Activated naive CD4-positive, alpha-beta T cell treated with anti-CD3 and anti-CD28 coated beads, Interleukin-2, amount 10 ng/mL, durations not matched to agents 7 days and 5 days (primary cell): ENCODE measurements at places on chromosomes 5 and 9.

GRCh38 chr9:108469654-108470053, 386.1 kb downstream of the ACTL7B start:
- no peak for DNase-seq
- no peaks in the 10 kb centered on the region for H3K36me3 ChIP-seq
- H3K27me3 ChIP-seq = no peaks in the 10 kb centered on the region
- no peak overlapping the region for H3K4me3 ChIP-seq

- H3K27ac ChIP-seq = no peak overlapping the region
- DNase-seq = no peak
- H3K4me3 ChIP-seq = no peak overlapping the region
- H3K36me3 ChIP-seq = peaks cover 2% of the 10 kb centered on the region
These were observed 17.7 kb upstream of the CARTPT start for GRCh38 chr5:71701407-71701806.

DNA sequence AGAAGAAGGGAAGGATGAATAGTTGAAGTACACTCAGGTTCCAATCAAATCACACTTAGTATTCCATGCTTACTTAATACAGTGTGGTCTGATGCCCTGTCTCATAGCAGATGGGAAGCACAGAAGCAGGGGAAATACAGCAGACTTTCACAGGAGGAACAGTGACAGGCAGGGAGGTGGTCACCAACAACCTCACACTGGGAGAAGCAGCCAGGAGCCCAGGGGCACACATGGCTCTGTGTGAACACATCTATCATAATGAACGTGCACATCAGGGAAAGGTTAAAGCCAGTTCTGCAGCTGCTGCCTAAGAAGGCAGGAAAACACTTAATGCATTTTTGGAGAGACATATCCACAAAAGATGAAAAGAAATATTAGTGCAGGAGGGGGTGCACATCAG, 312.3 kb downstream of the MED10 start:
- H3K4me3 ChIP-seq = no peak overlapping the region
- H3K36me3 ChIP-seq = no peaks in the 10 kb centered on the region
- no peak overlapping the region for H3K27ac ChIP-seq
- no peak for DNase-seq

DNA sequence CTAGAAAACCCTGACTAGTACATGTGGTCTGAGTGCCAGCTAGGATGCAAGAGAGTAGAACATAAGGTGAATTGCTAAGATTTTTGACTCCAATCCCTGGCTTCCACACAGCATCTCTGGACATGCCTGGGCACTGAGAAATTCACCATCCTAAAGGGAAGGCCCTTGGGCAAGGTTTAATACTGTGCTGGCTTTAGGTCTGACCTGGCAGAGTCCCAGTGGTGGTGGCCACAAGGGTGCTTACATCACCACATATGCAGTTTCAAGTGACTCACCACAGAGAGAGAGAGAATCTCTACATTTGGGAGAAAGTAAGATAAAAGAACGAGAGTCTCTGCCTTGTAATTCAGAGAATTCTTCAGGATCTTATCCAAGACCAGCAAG, 661.6 kb upstream of the C9orf72 start:
- no peaks in the 10 kb centered on the region for H3K27me3 ChIP-seq
- H3K4me1 ChIP-seq = no peaks in the 10 kb centered on the region
- H3K27ac ChIP-seq = no peak overlapping the region

DNA sequence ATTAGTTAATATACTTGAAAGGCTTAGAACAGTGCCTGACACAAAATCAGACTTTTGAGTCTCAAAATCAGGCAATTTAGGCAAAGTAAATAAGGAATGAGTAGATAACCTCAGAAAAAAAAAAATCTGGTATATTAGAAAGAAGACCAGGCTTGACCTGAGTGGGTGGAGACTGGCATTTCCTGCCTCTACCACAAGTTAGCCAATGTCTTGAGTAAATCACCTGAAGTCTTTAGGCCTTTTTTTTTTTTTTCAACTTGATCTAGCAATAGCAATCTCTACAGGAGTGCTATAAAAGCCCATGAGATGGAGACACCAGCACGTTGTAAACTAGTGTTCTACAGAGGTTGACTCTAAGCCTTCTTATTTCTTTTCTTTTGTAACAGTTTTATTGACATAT, 104.2 kb upstream of the RASEF start:
- DNase-seq = no peak
- no peaks in the 10 kb centered on the region for H3K36me3 ChIP-seq
- no peaks in the 10 kb centered on the region for H3K27me3 ChIP-seq
- no peak overlapping the region for H3K4me3 ChIP-seq
- no peaks in the 10 kb centered on the region for H3K4me1 ChIP-seq
